ENCODE measurements at places on chromosomes 7 and 10.

DNA sequence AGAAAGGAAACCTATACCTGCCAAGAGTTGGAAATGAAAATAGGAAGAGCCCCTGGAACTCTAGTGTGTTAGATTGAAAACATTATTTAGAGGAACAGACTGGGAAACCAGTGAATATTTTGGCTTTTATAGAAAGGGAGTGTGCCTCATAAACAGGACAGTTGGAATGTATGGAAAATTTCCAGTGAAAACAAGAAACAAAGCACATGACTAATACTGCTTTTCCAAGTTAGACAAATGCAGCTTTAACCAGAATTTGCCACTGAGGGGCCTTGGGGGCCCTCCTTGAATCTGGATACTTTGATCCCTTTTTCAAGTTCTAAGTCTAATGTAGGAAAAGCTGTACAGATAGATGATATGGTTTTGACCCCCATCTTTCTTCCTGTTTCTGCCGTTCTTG is 21.2 kb downstream of the ITGB8 start:
- DNase-seq = no peak

GRCh38 chr10:34236931-34237330 is 578.2 kb downstream of the PARD3 start:
- DNase-seq = no peak

GRCh38 chr10:24718031-24718855 is 5.4 kb downstream of the ARHGAP21 start:
- DNase-seq = no peak

- DNase-seq = no peak
Observed at GRCh38 chr10:77927402-77928246, 1.1 kb upstream of the DLG5 start.
